ENCODE measurements at places on chromosomes 6 and 20. TPM values are rescaled to one million over a fixed set of nuclear protein-coding genes. Genes with fewer than 3 reads are reported as not detected.
A peak's percentile ranks its signal among the peaks of the same experiment; 100 is the strongest.

DNA sequence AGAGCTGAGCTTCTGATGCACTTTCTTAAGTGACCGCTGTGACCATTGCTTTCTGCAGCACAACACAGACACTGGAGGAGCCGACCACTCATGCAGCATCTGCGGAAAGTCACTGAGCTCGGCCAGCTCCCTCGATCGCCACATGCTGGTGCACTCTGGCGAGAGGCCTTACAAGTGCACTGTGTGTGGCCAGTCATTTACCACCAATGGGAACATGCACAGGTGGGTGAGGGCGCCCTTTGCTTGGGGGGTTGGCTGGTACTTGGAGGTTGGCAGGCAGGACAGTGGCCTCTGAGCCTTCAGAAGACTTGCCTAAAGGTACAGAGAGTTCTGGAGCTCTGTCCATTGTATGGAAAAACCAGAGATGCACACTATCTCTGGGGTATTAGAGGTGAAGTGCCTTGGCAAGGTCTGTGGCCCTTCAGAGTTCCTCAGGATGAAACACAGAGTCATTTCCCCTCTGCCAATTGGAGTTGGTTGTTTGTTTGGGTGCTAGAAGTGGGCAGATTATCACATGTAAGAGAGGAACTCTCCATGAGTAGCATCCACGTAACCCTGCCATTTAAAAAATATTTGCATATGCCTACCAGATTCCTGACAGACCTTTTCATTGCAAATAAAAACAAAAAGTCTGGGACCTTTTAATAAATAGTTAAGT, 81.5 kb downstream of the RREB1 start:
- DNase-seq: no peak

DNA sequence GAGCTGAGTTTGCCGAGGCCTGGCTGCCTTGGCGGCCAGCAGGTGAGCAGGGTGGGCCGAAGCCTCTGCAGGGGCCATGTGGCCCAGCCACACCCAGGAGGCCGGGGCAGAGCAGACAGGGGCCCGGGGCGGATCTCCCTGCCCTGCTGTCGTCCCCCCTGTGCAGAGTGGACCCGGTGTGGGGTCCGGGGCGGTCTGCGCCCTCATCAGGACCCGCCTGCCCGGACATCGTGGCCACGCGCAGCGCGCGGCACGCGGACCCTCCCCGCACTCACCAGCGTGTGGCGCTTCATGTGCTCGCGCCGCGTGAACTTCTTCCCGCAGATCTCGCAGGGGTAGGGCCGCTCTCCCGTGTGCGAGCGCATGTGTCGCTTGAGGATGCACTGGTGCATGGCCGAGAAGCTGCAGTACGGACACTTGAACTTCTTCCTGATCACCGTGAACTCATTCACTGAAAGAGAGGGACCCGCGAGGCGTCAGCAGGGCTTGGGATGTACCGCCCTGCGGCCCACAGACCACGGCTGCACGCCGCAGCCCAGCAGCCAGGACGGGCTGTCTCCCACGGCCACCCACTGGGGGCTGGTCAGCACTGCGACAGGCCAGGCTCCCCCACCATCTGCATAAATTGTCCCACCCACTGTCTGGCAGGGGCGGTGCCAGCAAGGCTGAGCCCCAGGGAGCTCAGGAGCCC, 13.0 kb downstream of the SLC2A4RG start:
- DNase-seq: no peak

GRCh38 chr20:54091120-54091480, 20.7 kb upstream of the BCAS1 start:
- DNase-seq: no peak

GRCh38 chr6:2651536-2651935, 99.2 kb downstream of the MYLK4 start:
- DNase-seq: no peak

GRCh38 chr20:3693376-3693775, 11.6 kb upstream of the ADAM33 start:
- no peak for DNase-seq

- peak; percentile 85 for DNase-seq
Measured at GRCh38 chr20:47205577-47206123, 150.8 kb downstream of the ZMYND8 start.

- peak; percentile 89 for DNase-seq
Measured at GRCh38 chr6:170279977-170280688, 10.7 kb downstream of the DLL1 start.

DNA sequence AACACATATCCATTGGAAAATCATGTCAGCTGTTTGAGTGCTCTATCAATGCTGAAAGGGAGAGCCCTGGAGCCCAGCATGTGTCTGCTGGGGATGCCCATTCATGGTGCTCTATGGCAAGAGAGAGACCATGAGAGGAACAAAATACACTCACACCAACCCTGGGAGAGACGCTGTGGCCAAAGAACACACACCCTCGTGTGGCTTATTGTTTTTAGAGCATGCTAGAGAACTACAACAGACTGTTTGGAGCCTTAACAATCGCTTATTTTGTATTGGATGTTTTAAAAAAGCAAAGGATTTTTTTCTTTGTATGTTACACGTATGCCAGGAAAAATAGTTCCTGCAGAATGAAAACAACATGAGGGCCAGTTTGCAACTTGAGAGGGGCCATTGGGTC, 151.0 kb downstream of the SLC24A3 start:
- DNase-seq: no peak

DNA sequence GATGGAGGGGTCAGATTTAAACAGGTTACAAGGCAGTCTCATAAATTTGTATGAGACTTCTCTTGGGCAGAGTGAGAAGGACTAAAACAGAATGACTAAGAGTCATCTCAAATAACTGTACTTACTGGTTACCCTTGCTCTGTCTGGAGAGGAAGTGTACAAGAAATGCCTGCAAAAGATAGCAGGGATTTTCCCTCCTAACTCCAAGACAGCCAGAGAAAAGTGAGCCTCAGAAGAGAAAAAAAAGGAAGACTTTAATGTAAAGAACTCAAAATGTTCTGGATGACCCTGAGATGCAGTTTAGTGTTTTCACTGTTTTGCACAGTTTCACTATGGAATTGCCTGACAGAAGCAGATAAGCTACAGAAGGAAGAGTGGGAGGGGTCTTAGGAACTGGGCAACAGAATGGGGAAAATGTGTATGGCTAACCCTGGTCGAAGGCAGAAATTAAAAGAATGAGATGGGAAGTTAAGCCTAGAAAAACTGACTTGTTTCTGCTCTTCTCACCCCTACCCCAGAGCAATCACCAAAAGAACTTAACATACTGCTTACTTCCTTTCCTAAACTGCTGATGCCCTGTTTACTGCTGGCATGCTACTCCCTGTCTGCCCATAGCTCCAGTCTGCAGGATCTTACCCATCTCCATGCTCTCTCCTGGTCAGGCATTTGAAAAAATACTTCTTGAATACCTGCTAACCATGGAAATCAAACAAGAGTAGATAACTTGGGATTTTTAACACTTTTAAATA, 98.1 kb upstream of the MARCKS start:
- DNase-seq: no peak

GRCh38 chr6:63817492-63818050, 182.0 kb downstream of the PHF3 start:
- DNase-seq: no peak

DNA sequence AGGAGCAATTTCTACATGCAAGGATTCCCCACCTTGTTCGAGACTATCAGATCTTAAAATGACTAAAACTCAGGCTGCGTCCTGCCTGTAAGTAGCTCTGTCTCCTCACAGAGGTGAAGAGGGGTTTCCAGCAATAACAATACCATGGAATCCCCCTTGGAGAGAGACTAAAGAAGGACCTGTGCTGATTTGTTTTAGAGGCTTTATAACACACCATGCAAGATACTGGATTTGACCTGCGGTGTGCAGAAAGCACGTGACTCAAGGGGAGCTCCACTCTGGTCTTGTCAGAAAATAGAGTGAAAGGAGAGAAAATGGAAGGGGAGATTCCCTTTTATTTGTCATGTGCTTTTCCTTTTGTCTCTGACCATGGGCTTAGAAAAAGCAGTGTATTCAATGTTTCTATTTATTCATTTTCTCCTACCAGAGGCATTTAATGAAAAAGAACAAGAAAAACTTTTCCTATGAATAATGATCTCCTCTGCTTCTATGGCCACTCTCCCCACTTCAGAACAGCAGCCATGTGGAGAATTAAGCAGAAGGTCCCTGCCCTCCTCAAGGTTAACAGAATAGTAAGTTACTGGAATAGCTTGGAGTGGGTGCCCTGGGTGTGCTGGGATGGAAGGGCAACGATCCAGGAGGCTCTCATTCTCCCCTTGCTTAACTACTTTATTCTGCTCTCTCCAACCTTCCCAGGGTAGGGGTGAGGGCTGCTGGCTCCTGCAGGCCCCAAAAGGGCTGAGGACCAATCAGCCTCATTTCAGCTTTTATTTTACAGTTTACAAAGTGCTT, 19.2 kb upstream of the MRPS10 start:
- DNase-seq: no peak

- DNase-seq: no peak
Measured at GRCh38 chr20:50037123-50037522, 54.3 kb downstream of the SNAI1 start.

DNA sequence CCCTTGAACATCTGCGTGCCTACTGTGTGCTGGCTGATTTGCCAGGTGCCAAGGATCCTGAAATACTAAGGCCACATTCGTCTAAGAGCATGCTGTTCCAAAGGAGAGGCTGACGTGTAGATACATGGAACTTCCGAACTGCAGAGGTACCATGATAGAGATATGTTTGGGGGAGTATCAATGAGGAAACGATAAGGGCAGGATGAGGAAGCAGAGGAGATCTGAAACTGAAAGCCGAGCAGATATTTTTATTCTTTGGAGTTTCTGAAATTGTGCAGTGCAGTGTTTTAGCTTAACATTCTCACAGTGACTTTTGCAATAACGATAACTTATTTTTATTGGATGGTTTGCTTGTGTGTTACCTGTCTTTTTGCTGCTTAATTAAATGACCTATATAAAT, 24.3 kb downstream of the BMP6 start:
- DNase-seq: no peak

- no peak for DNase-seq
Measured at GRCh38 chr6:151109361-151109760, 130.4 kb upstream of the AKAP12 start.

DNA sequence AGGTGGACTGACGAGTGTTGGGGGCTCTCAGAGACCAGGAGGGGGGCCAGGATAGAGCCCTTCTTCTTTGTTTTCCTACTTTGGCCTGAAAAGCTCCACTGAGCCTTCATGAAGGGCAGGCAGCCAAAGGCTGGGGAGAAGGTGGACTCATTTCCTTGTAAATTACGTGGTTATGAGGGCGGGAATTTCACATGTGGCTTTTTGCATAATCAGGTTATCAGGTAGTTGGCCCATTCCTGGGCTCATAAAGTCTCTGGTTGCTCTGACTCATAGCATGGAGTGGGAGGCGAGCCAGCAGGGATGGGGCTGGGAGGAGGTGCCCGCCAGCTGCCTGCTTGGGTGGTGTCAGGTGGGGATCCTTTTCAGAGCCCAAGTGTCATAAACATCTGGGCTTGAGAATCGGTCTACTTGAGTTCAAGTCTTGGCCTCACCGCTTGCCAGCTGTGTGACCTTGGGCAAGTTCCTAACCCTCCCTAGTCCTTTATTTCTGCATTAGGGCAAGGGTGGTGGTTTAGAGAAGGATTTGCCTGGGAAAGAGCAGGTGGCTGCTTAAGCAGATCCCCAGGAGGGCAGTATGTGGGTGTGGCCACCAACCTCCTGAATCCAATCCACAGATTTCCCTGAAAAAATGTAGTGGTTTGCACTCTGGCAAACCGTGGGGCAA, 26.5 kb upstream of the RNF24 start:
- DNase-seq: no peak

GRCh38 chr6:149455031-149455732, 29.6 kb downstream of the ZC3H12D start:
- no peak for DNase-seq

GRCh38 chr6:167393731-167394130, 68.8 kb downstream of the TTLL2 start:
- no peak for DNase-seq

GRCh38 chr6:25279748-25280343, 672 bp downstream of the CARMIL1 start:
- no peak for DNase-seq

DNA sequence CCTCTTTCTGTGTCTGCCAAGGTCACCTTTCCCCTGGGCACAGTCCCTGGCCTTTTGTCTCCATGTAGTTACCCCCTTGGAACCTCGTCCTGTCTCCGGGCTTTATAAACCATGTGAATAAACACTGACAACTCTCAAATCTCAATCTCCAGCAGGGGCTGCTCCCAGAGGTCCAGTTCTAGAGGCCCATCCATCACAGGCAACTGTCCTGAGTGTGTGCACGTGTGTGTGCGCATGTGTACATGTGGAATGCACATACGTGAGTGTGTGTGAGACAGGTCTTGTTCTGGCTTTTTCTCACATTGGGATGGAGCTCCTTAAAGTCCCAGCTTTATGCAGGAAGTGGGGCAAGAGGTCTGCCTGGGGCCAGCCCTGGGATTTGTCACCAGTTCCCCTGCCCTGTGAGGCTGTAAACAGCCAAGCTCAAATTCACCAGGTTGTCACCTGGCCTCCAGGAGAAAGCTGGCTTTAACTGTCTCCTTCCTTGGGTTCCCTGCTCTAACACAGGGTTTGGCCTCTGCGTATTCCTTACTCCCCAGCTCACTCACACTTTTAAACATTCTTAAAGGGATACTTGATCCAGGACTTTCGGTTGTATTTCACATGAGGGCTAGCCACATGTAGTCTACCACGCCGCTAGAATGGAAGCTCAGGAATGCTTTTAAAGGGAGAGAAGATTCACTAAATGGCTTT, 42.7 kb downstream of the RAMACL start:
- no peak for DNase-seq

PRDM13 gene
- total RNA-seq: not detected

POPDC3 gene
- total RNA-seq: 124 TPM

TSHZ2 gene
- 3.8 TPM for total RNA-seq

DEFB124 gene
- not detected for total RNA-seq

FOXS1 gene
- 0.59 TPM for total RNA-seq

C6orf52 gene
- total RNA-seq: 0.61 TPM

HLA-DQB1 gene
- 5.4 TPM for total RNA-seq
